ENCODE measurements at places on chromosomes 5 and 9.

DNA sequence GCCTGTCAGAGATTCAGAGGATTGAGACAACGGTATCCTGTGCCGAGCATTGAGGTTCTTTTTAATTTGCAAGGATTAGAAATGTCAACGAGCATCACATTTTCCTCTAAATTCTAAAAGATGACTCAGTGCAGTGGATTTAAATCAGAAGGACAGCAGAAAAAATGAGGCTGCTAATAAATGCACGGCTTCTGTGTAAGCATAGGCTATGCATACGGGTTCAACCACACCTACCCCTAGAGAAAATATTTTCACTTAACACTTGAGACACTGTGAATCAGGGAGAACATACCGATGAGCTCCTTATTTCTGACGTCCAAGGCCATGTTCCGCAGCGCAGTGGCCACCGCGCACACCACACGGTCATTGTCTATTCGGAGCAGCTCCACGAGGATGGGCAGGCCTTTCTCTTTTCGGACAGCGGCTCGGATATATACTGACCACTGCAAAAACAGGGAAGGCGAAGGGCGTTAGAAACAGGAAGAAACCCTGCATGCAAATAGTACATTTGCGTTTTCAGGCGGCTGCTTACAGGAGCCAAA is 321.4 kb upstream of the DAP start:
- DNase-seq, result no peak

- no peak for DNase-seq
These were observed 24.5 kb upstream of the UBE2QL1 start for GRCh38 chr5:6424110-6424659.

- no peak for DNase-seq
These were observed 73.4 kb downstream of the NFIB start for GRCh38 chr9:14240537-14240936.

DNA sequence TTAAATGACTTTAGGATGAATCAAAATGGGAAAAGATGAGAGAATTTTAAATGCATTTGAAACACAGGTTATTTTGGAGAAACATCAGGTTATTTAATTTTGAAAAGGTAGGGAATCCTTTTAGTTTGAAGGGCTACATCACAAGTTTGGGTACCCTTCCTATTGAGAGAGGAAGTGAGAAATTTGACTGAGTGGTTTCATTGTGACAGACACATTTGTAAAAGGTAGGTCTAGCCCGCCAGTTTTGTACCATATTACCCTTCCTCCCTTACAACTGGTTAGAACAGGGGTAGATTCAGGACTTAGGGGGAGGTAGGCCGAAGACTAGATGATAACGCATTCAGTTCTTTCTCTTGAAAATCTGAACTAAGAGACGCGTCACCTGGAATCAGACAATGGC is 464.2 kb downstream of the EBF1 start:
- no peak for DNase-seq

- DNase-seq, result no peak
These were observed 47.5 kb upstream of the RNF20 start for GRCh38 chr9:101485924-101486692.

- DNase-seq, result no peak
These were observed 112.8 kb upstream of the NR3C1 start for GRCh38 chr5:143516249-143516648.

- no peak for DNase-seq
These were observed 6.7 kb upstream of the SFXN1 start for GRCh38 chr5:175471628-175472027.

GRCh38 chr5:143413958-143414669 is 10.6 kb upstream of the NR3C1 start:
- no peak for DNase-seq

GRCh38 chr5:149759986-149760853 is 30.1 kb downstream of the PPARGC1B start:
- no peak for DNase-seq

DNA sequence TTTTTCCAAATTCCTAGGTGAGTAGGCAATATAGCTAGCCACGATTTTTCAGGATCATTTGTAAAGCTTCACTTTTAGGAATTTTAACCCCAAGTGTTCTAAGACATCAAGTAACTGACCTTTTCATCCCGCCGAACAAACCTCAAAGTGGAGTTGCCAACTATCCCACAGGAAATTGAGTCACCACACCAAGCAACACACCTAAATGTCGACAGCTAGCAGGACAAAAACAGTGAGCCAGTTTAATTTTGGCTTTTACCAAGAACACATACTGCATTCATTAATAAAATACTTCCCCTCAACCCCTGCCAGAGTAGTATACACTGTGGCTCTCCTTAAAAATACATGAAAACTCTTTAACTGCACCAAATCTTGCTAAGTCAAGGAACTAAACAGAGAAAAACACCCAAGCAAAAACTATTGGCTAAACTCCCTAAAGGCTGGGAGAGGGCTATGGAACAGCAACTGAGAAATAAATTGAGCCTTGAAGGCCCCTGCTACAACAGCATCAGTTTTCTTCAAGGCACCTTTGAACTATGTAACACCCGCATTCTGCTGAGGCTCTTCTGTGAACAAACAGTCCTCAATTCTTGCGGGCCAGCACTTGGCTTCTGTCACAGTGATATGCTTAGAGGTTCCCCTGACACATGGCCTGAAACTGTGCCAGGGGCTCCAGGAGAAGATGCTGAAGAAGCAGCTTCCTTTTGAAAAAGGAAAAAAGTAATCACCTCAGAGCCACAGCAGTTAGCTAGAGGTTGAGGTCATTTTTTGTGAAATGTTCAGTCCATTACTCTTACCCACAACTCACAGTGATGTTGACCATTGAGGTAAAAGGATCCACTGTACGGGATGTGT is 459.6 kb downstream of the RAB3C start:
- DNase-seq, result no peak

DNA sequence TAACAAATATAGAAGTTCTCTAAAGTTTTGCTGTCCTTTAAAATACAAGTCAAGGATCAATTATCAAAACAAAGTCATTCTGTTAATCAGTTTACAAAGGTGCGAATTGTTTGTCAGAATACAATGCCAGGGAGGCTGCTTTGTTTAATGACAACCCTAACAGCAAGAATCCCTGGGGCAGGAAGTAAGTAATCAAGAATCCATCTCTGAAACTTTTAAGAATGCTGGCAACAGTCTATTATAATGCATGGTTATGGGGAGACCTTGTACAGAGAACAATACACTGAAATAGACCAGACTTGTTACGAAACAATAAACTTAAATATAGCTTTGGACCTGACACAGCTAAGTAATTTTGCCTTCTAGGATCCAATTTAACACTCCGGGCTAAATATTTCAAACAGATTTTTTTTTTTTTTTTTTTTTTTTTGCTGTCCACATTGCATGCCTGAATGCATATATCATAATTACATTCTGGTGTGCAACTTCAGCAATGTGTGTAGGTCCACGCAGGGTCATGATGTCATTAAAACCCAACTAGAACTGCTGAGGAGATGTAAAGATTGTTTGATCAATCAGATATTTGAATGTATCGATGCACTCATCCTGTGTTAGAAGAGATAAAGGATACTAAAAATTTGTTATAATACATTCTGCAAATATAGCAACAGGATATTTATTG is 421.3 kb downstream of the CETN3 start:
- no peak for DNase-seq

GRCh38 chr9:132049323-132049882 is 30.3 kb downstream of the MED27 start:
- DNase-seq, result no peak

- DNase-seq, result no peak
These were observed 5.2 kb upstream of the MGAT1 start for GRCh38 chr5:180807654-180808414.

DNA sequence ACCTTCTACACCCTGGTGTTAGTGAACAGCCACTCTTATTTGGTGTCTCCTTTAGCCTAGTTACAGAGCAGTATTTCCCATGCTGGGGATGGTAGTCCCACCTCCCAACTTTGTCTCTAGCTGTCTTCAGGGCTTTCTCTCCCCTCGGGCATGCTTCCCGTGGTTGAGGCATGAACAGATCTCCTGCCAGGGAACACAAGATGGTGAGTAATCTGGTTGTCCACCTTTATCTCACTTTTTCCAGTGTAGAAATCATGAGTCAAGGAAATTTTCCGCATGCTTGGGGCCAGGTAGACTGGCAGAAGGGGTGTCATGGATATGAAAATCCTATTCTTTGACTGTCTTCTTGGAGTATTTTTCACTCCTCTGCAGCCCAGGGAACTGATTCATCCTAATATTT is 532.9 kb downstream of the ANXA1 start:
- no peak for DNase-seq

DNA sequence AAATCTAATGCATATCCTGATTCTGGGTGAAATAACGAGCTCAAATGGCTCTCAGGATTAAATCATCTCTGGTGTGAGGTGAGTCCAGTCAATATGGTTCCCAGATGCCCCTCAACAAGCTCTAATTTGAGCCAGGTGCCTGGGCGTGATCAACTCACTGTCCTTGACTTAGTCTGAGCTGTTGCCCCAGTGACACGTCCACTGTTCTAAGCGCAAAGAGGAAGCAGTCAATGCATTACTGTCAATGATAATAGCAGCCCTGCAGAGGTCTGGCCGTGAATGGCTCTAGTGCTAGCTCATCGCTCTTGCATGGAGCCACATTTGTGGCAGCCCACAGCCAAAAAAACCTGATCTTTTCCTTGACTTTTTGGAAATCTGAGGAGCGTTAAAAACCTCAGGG is 128.6 kb upstream of the EFNA5 start:
- no peak for DNase-seq

DNA sequence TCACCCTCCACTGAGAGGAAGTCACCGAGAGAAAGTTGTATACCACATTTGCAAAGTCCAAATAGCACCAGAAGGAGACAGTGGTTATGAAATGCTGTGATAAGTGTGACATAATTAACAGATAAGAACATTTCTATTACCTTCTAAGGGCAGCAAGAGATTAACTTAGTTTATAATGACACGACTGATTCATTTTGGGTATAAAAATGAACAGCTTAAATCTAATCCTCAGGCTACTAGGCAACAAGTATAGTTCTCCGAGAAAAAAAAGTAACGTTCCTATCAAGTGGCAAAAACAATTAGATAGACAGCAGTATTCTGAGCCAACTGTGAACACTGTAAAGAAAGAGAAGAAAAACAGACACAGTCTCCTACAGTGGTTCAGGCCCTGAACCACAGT is 431.2 kb upstream of the GRAMD2B start:
- no peak for DNase-seq

GRCh38 chr5:136309932-136310598 is 55.3 kb downstream of the TRPC7 start:
- no peak for DNase-seq

- DNase-seq, result no peak
These were observed 11.5 kb upstream of the ALDH1B1 start for GRCh38 chr9:38380872-38381534.

DNA sequence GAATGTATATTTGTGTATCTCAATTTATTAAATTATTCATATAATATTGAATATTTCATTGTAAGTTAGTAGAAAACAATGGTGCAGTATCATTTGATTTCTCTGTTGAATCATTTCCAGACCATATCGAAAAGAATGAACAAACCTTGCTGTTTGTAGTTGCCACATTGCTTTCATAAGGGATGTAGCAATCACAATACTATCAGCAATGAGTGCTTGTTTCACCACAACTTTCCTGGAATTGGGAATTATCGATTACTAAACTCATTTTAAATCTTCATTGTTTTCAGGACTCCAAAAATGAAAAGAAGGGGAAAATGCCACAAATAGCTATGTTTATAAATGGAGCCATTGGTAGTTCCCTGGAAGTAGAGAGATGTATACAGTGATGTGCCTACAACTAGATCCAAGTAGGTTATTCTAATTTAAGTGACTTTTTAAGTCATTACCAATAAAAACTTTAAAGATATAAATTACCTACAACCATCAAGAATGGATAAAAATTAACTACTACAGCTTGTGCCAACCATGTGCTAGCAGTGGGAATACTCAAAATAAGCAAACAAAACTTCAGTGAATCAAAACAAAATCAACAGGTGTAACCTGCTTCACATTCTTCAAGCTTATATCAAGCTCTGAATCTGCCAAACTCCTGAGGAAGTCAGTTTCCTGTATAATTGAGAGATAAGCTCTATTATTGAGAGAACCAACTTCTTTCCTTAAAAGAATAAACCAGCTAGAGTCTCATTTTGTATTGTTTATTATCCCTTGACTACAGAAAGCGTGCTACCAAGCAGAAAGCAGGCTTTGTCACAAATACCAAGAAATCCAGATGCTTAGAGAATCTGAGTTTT is 358.6 kb downstream of the ADGRV1 start:
- DNase-seq, result no peak

- DNase-seq, result no peak
These were observed 263.7 kb upstream of the KLF9 start for GRCh38 chr9:70678153-70678552.

GRCh38 chr5:14597080-14597479 is 15.5 kb downstream of the OTULINL start:
- DNase-seq, result no peak

DNA sequence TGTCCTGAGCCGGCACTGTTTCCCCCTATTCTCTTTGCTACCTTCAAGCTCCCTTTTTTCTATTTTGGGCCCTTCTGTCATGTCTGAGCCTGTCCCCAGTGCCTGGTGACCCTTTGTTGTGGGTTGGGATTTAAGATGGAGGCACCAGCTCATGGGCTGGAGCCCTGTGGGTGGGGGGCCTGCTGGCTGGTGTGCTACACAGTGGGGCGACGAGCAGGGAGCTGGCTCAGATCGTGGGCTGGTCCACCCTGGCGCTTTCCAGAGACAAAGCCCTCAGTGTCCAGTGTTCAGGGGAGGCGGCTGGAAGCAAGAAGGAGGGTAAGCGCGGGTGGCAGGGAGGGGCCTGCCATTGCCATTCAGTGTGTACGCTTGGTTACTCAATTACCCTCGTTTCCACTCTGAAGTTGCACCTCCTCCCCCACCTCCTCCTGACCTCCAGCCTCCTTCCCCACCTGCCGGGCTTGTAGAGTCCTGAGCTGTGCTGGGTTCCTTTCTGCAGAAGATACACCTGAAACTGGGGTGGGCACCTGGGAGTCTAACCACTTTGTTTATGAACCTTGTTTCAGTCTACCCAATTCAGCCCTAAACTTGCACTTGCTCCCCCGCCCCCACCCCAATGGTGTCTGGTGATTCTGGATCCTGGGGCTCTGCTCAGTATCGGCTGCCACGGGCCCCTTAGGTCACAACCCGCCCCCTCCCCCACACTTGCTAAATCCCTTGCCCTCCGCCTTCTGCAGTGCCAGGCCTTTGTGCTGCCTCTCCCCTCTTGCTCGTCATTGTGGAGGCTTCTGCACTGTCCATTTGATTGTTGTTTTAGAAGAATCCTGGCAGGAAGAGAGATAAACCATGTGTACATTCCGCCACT is 49.9 kb downstream of the MVB12B start:
- DNase-seq, result no peak

- no peak for DNase-seq
These were observed 41.2 kb downstream of the ANKH start for GRCh38 chr5:14830210-14831005.
